ENCODE measurements at places on chromosomes 2 and 18.

DNA sequence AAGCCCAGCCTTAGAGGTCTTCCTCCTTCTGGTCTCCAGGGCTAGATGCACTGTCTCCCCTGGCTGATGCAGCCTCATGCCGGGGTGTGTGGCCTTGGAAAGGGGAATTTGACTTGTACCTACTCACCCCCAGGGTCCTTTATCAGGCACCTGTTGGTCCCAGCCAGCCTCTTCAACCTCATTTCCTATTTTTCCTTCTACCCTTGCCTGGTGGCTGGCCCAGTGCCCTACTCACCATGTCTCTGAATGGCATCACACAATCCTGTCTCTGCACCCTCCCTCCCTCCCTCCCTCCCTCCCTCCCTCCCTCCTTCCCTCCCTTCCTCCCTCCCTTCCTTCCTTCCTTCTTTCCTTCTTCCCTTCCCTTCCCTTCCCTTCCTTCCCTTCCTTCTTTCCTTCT lies 17.1 kb upstream of the ST3GAL5 start:
- DNase-seq, result no peak

DNA sequence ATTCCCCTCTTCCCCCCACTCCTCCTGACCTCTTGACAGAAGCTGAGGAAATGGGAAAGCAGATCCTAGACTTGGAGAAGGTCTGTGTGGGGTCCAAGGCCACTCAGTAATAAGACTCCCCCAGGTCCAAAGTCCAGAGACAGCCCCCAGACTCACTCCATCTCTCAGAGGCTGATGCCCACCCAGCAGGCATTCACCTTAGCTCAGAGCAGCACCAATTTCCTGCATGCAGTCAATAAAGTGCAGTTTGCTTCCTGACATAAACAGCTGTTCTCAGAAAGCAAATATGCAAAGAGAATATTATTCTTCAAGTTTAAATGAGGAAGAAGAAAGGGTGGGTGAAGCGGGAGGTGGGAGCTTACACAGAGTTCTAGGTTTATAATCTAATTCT lies 84.1 kb upstream of the RTN4 start:
- no peak for DNase-seq

DNA sequence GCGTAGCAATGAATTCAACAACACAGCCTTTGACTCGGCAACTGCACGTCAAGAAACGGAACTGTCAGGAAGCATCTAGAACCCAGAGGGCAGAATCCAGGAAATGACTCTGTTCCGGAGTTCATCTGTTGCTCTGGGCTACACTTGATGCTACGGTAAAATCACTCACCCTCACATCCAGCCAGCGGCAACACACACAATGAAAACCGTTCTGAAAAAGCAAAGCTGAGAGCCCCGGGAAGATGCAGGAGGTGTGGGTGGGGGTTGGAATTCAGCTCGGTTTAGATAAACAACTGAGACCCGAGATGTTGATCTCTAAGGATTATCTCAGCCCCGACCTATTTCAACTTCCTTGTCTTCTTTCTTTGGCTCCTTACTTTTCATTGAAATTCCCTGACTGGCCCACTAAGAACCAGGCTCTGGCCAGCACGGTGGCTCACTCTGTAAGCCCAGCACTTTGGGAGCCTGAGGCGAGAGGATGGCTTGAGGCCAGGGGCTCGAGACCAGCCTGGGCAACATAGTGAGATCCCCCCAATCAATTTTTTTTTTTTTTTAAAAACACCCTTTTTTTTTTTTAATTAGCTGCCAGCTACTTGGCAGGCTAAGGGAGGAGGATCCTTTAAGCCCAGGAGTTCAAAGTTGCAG lies 13.3 kb upstream of the RAB17 start:
- peak; percentile 49 for DNase-seq

- DNase-seq, result no peak
These were observed 87.5 kb downstream of the PLEKHM3 start for GRCh38 chr2:207937823-207938222.

- DNase-seq, result no peak
These were observed 22.4 kb downstream of the USP40 start for GRCh38 chr2:233544200-233544610.

DNA sequence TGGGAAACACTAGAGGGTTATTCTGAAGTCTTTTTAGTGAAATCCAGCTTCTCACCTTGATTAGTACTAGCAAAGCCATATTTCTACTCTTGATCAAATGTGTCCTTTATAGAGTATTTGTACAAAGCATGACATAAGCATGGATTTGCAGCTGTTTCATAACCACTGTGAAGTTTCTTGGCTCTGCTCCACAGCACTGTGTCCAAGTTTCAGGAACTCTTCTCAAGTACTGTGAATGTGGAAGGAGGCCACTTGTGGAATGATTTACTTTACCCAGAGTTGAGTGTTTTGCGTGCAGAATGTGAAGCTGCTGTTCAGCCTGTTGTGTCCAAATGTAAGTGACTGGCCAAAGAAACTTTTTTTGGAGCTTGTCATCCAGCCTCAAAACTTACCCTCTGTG lies 16.2 kb upstream of the MAPRE2 start:
- DNase-seq, result no peak

DNA sequence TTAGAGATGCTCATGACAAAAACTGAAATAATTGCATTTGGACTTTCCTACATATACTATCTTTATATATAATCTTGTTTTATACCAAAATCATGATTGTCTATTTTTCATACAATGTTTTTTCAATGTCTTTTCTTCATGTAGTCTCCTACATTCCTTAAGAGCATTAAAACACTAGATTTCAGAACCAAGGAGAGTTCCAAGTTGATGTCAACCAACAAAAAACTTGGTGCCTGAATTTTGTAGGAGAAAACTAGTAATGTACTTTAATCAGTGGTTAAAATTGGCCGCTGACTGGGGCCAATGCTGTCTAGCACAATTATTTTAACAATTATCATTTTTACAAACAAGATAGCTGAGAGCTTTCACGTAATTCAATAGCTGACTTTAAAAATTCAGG lies 678.8 kb downstream of the DCC start:
- peak; percentile 30 for DNase-seq

DNA sequence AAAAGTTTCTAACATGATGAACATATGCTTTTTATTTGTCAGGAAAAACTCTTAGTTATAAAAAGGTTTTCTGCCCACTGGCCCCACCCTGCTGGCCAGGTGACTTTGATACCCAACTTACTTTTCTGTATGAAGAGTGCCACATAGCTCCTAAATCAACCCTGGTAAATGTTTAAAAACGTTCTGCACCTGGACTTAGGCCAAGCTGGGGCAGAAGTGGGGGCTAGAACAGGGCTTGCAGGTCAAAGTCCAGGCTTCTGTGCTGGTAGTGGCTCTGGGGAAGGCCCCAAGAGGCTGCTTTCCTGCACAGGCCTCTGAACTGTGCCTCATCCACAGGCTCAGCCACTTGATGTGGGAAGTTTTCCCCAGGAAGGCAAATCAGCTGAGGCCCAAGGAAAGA lies 171.7 kb downstream of the ANKRD30B start:
- no peak for DNase-seq

DNA sequence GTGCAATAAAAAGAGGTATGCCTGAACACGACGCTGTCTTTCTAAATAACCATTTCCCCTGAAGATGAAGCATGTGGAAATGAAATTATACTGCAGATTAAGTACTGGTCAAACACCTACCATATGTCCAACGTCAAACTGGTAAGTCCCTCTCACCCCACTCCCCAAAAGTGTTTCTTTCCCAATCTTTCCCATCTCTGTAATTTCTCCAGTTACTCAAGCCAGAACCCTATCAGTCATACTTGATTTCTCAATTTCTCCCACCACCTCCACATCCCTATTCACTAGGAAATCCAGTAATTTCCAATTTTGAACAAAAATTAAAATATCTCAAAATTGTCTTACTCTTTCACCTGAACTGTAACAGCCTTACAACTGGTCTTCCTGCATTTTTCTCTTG lies 29.2 kb downstream of the HDHD2 start:
- DNase-seq, result no peak

DNA sequence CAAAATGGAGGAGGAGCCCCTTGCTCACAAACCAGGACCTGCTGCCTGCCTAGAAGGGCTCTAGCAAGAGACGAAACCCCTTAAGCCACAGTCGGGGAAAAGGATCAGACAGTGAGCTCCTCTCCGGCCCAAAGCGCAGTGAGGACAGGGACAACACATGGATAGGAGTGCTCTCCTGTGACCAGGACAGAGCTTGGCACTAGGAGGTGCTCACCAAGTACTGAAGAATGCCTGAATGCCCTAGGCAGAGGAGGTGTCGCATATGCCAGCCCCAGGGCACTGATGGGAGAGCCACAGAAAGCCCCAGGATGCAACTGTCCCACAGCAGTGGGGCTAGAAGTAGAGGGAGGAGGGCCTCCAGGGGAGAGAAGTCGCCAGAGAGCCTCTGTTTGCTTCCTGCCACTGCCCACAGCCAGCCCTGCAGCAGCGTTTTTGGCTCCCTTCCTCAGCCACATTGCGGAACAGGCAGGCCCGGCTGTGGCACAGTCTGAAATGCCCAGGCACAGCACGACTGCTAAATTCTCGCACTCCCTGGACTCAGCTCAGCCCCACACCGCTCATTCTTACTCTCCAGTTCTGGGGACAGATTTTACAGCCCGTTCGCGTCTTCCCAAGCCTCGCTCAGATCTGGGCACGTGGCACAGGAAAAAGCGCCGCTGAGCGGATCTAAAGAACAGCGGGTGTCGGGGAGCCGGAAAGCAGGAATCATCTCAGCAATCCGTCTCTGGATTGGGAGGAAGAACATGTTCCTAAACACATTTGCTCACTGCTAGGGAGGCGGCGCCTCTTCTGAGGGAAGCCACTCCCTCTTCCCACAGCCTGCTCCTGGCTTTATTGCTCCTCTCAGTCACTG lies 98.7 kb upstream of the POU3F3 start:
- DNase-seq, result peak; percentile 95

GRCh38 chr2:130918393-130918792 lies 81.7 kb downstream of the ARHGEF4 start:
- no peak for DNase-seq

DNA sequence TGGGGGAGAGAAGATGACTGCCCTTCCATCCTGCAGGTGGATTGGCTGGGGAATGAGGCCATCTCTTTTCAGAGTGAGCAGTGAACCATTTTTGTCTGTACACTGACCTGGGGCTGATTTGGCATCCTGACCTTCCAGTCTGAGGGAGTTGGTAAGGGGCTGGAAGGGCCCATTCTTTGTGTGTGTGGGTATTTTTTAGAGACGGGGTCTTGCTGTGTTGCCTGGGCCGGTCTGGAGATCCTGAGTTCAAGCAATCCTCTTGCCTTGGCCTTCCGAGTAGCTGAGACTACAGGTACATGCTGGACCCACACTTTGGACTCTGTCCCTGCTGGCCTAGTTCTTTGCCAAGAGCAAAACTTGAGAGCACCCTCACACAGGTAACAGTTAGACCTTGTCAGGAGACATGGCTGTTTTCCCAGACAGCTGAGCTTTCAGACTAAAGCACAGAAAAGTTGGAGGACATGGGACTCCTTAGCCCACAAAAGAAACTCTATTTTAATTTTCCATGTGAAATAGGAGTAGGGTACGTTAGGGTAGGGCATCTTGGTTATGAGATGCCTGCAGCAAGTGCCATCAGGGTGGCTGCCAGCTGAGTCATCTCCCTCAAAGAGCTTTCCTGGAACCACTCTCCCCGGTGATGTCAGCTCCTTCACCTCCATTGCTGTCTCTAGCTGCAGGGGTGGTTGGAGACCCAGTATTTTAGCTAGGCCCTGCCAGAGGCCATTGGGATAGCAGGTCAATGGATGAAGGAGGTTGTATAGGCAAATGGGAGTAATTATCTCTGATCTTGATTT lies 60.7 kb downstream of the DGKD start:
- DNase-seq, result no peak

GRCh38 chr2:169137924-169138323 lies 68.6 kb downstream of the DHRS9 start:
- DNase-seq, result no peak

GRCh38 chr2:5464657-5465056 lies 227.5 kb upstream of the SOX11 start:
- no peak for DNase-seq

GRCh38 chr18:14093307-14093915 lies 38.8 kb downstream of the ZNF519 start:
- no peak for DNase-seq

- no peak for DNase-seq
These were observed 55.5 kb downstream of the ARHGAP28 start for GRCh38 chr18:6785001-6785400.

DNA sequence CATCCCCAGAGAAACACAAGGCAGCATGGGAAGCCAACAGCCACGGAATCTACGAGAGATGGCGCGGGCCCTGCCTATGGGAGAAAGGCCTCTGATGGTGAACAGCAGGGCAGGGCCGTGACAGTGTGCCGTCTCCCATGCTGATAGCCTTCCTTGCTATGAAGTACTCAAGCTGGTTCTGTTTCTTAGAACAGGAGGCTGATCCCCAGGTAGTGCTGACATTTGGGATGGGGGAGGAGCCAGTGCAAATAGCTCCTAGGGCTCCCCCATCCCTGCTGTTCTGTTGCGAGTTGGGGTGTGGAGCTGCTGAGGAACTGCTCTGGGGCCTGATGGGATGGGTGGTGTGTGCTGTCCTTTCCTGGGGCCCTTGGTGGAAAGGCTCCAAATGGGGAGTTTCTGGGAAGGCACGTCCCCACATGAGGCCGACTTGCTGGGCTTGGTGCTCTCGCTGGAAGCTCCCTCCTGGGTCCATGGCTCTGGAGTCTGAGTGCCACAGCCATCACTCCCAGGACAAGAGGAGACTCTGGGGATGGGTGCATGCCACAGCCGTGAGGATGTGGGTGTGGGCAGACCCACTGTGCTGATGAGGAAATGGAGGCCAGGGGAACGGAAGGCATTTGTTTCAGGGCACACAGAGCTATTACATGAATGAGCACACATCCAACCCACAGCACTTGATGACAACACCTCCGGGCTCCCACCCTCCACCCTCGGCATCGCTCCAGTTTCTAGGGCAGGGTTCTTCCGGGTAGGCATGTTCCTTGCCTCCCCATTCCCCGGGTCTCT lies 246.8 kb downstream of the HDAC4 start:
- no peak for DNase-seq

DNA sequence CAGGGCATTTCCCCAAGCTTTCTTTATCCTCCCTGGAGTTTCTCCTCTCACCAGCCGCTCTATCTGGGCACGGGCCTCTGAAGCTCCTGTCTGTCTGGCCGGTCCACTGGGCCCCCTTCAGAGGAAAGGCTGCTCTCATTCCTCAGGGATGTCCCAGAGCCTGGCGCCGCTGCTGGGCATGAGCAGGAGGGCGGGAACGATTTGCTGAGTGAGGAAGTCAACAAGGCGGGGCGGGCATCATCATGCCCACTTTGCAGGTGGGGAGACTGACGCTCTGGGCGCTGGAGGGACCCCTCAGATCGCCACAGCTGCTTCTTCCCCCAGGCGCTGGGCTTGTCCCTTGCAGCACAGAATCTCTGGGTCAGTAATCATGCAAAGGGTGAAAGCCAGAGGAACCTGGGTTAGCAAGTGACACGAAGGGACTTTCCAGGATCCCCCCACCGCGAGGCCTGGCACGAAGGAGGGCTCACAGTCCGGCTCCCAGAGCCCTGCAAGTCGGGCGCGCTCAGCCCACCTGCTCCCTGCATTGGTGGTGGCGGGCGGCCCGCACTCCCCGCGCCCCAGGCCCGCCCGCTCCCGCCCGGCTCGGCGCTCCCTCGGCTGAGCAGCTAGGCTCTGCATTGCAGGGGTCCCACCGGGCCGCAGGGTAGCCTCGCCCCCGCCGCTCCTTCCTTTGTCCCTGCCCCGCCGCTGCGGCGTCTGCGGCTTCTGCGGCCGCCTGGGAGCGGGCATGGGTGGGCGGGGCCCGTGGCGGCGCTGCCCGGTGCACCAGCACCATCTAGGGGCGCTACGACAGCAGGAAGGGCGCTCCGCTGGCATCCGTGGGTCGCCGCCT lies 157.8 kb downstream of the CYRIA start:
- DNase-seq, result no peak

- DNase-seq, result no peak
These were observed 200.8 kb downstream of the EIPR1 start for GRCh38 chr2:3176869-3177255.

- DNase-seq, result no peak
These were observed 96.1 kb downstream of the RBMS1 start for GRCh38 chr2:160397530-160397865.

Measured in Kasumi-1 (cell line).